ENCODE measurements at places on chromosomes 1 and 21.

DNA sequence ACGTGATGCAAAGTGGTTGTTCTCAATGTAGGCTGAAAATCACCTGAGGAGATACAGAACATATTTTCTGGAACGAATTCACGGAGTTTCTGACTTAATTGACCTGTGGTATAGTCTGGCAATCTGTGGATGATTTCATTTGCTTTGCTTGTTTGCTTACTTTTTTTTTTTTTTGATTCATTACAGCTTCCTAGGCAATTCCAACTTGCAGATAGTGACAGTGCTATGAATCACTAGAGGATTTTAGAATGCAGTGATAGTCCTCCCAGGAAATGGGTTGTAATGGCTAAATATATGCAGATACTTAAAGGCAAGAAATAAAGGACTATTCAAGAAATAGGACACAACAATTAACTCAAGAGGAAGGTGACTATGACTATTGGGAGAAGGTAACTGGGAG, 1378.1 kb upstream of the PRMT6 start:
- DNase-seq, result peak; percentile 43

DNA sequence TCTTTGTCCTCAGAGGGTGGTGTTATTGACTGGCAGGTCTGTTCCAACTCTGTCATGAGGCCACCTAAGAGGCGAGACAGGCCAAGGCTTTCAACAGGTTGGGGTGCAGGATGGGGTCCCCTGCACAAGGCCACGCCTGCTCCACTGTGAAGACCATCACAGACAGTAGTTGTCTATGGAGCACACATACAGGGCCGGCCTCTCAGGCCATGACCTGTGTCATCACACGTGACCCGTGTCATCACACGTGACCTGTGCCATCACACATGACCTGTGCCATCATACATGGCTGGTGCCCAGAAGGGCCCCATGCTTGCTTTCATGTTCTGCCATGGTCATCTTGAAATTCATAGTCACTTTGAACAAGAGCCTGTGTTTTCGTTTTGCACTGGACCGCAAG, 91.9 kb downstream of the ARHGEF10L start:
- DNase-seq, result no peak

GRCh38 chr1:213720032-213720431, 267.7 kb upstream of the PROX1 start:
- DNase-seq, result no peak

DNA sequence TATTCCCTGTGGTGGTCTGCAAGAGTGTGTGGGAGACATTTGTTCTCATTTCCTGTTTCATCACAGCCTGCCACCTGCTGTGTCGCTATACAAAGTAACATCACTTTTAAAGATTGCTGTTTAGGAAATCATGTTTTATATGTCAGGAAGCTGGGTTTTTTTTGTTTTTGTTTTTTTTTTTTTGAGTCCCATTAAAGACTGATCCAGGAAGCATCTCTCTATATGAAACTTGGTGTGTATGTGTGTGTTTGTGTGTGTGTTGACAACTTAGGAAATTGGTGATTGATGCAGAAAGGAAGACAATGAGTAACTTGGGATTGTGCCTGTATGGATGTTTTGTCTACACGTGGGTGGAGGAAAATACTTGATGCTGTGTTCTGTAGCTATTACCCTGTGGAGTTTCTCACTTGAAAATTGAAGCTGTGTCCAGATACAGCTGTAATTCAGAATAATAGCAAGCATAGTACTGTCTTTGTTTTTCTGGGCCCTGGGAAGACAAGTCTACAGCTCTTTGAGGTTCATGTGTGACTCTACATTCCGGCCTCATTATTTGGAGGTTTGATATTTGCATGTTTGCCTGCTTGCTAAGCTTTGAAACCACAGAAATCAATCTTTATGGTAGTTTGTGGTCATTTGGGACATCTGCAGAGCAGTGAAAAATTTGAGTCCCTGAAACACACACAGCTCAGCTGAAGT, 47.9 kb downstream of the LAMC1 start:
- DNase-seq, result no peak

DNA sequence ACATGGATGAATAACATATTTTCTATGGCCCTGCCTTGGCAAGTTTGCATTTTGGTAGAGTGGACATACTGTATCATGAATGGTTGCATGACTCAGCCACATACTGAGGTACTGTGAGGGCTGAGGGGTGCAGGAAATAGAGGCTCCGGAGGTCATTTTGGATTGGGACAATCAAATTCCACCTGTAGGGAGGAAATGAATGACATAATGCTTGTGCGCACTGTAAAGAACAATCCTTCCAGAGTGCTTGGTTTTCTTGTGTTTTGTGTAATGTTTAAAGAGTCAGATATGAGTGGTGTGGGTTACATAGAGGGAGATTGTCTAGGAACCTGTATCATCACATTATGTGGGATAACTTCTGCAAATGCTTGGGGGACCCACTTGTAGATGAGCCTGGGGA, 329.9 kb upstream of the PROX1 start:
- no peak for DNase-seq

DNA sequence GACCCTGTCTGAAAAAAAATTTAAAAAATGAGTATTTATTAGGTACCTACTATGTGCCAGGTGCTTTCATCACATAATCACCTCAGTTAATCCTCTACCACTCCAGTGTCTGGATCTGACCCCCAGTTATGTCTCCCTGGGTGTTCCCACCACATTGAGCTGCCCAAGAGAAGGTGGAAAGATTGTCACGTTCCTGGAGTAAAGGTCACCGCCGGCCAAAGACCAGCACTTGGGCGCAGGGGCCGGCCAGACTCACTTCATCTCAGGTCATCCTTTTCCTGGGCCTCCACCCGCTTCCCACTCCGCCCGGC, 714 bp downstream of the PYCR2 start:
- DNase-seq, result no peak

DNA sequence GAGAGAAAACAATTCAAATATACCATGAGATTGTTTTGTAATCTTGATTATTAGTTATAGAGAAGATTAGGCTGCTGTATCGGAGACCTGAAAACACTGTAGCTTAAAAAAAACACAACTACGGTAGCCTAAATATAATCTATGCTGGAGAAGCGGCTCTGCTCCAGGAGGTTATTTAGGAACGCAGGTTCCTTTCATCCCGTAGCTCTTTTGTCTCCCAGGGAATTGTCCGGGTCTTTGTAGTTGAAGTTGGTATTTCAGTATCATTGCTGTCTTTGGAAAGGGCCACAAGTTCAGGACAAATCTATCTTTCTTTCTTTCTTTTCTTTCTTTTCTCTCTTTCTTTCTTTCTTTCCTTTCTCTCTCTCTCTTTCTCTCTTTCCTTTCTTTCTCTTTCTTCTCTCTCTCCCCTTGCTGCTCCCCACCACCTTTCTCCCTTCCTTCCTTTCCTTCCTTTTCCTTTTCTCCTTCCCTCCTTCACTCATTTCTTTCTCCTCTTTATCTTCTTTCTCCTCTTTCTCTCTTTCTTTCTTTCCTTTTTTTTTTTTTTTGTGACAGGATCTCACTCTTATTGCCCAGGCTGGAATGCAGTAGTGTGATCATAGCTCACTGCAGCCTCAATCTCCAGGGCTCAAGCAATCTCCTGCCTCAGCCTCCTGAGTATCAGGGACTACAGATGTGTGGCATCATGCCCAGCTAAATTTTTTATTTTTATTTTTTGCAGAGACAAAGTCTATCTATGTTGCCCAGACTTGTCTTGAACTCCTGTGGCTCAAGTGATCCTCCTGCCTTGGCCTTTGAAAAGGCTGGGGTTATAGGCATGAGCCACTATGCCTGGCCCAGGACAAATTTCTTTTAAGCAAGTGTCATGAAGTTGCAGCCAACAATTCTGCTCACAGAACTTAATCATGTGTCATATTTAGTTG, 10.9 kb upstream of the NFIA start:
- no peak for DNase-seq

DNA sequence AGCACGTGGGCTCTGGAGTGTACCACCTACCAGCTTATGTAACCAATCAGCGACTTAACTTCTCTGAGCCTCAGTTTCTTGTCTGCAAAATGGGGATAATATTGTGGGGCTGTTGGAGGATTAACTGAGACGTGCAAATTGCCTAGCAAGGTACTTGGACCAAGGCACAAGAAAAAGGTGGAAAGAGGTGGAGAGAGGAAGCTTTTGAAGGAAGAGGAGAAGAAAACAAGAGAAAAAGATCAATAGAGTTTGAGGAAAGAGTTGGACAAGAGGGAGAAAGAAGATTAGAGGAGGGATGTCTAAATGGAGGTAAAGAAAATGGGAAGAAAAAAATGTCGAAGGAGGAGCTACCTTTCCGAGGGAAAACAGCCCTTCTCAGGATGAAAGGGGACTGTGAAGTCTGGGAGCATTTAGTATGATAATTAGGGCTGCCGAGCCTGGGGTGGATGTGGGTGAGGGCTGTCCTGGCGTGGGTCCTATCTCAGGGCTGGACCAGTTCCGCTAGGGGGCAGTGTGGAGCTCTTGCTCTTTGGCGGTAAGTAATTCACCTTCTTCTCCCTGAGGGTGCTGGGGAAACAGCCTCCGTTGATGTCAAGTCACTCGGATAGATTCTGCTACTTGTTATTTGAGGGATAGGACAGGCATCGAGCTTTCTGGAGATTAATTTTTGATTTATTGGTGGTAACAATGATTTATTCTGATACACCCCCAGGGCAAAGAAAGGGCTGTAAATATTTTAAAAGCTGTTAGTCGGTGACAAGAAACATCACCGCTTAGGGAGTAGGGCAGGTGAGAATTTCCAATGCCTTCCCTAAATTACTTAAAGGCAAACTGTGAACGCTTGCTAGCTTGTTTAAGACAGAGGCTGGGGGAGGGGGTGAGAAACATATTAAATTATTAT, 79.0 kb upstream of the NFASC start:
- peak; percentile 36 for DNase-seq

- DNase-seq, result no peak
These were observed 70.7 kb upstream of the TSPAN2 start for GRCh38 chr1:115159958-115160357.

GRCh38 chr1:199124351-199124750, 485.5 kb downstream of the PTPRC start:
- DNase-seq, result no peak

DNA sequence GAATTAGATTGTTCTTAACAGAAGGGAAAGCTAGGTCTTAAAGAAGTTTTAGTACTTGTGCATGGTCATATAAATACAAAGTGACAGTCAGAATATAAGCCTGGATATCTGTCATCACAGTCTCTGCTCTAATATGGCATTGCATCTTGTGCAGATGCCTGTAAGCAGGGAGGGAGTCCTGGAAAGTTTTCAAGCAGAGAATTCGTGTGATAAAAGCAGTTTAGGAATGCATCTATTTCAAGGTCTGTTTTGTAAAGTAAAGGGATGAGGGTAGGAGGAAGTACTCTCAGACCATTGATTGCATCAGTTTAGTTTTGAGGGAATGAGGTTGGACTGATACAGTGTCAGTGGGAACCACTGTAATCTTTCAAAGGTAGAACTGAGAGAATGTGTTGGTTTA, 30.6 kb downstream of the IARS2 start:
- DNase-seq, result no peak
